Islet precursor cell (in vitro differentiated cells): ENCODE measurements at places on chromosomes 7 and 10.

GRCh38 chr10:32377458-32378259, 30.7 kb upstream of the EPC1 start:
- no peak for DNase-seq

GRCh38 chr10:123038782-123039631, 30.2 kb downstream of the ACADSB start:
- DNase-seq = no peak

GRCh38 chr10:24984906-24985305, 31.1 kb downstream of the ENKUR start:
- DNase-seq = no peak

- DNase-seq = no peak
Measured at GRCh38 chr7:149245244-149245643, 5.8 kb downstream of the ZNF212 start.

GRCh38 chr7:3416453-3416852, 115.4 kb downstream of the SDK1 start:
- DNase-seq = no peak

- DNase-seq = no peak
Measured at GRCh38 chr10:77553311-77553710, 84.3 kb downstream of the KCNMA1 start.

GRCh38 chr7:78083476-78084120, 285.0 kb downstream of the PHTF2 start:
- no peak for DNase-seq

- DNase-seq = no peak
Measured at GRCh38 chr7:43569424-43569823, 13.5 kb upstream of the STK17A start.

DNA sequence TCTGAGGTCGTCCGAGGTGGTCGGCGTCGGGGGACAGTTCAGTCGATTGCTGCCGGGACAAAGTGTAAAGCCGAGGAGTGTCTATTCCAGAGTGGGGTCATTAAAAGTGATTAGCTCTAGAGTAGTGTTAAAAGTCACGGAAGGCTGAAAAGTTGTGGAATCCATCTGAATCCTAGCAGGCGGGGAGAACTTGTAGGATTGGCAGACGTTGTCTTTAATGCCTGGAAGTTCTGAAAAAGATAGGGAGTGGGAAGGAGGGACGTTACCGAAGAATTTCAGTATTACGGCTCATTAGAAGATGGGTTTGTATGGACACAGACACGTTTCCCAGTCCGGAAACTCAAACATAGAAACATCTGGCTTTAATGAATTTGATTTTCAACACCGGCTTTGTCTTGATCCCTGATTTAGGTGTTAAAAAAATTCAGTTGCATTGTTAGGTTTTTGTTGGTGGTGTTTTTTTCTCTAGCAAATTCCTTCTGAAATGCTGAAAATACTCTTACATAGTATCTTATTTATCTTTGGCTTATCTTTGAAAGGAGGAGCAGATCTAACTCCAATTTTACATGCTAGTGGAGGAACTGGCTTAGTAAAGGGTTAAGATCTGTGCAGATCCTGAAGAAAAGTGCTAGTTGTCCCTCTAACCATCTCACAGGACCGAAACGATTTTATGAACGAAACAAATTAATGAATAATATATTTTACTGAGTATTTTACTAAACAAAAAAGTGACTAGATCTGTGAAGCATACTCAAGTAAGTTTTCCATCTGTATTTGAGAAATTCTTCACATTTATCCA, 900 bp downstream of the MKLN1 start:
- no peak for DNase-seq
